ENCODE measurements at places on chromosomes 4 and X.

DNA sequence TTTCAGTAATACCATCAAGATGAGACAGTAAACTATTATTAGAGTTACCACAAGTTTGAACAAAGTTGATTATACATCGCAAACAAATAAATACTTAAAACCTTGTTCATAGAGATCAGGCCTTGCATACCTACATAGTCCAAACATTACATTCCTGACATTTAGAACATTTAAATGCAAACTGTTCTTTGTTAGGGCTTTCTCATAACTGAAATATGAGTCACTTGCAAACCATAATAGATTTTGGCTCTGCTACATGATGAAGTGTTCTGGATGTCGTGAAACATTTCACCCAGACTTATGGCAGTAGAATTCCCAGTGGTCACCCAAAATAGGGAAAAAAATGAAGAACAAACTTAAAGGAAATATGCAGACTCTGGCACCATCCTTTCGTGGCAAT is 75.0 kb downstream of the FAT4 start:
- no peaks in the 10 kb centered on the region for H3K27me3 ChIP-seq
- peak overlapping the region; percentile 33 for H3K4me3 ChIP-seq
- peaks cover 50% of the 10 kb centered on the region for H3K4me1 ChIP-seq
- peak overlapping the region; percentile 67 for H3K27ac ChIP-seq
- H3K36me3 ChIP-seq: no peaks in the 10 kb centered on the region
- DNase-seq: no peak

- no peak overlapping the region for H3K4me3 ChIP-seq
- H3K27me3 ChIP-seq: no peaks in the 10 kb centered on the region
- H3K27ac ChIP-seq: no peak overlapping the region
- no peak for DNase-seq
These were observed 341.8 kb downstream of the MAGEB5 start for GRCh38 chrX:26557691-26558321.

- H3K4me1 ChIP-seq: no peaks in the 10 kb centered on the region
- H3K36me3 ChIP-seq: no peaks in the 10 kb centered on the region
- no peak for DNase-seq
- H3K4me3 ChIP-seq: no peak overlapping the region
- H3K27ac ChIP-seq: no peak overlapping the region
These were observed 58.1 kb upstream of the PARM1 start for GRCh38 chr4:74874753-74875367.

GRCh38 chr4:156643826-156644225 is 327.8 kb downstream of the PDGFC start:
- no peak overlapping the region for H3K4me3 ChIP-seq
- H3K36me3 ChIP-seq: no peaks in the 10 kb centered on the region
- no peaks in the 10 kb centered on the region for H3K27me3 ChIP-seq
- H3K27ac ChIP-seq: no peak overlapping the region
